Activated CD8-positive, alpha-beta memory T cell treated with anti-CD3 and anti-CD28 coated beads, Interleukin-2, amount 10 ng/mL, durations not matched to agents 7 days and 5 days (primary cell): ENCODE measurements at places on chromosomes 5 and 9.

DNA sequence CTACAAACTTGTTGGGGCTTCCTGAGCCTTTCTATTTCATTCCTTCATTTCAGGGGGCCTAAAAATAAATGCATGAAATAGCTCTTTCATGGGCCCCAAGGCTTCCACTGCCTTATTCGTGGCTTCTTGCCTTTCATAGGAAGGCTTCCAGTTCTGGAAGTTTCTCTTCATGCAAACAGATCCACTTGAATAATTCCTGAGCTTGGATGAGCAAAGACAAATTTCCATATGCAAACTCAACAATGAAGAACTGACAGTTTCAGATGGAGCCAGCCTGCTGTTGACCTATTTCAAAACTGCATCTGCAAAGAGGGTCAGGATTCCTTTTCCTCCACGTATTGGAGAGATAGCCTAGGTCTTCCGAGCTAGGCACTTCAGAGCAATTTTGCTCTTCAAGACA lies 142.1 kb downstream of the MLLT3 start:
- DNase-seq: no peak

- DNase-seq: no peak
Measured at GRCh38 chr5:179614745-179615144, 8.7 kb downstream of the HNRNPH1 start.

DNA sequence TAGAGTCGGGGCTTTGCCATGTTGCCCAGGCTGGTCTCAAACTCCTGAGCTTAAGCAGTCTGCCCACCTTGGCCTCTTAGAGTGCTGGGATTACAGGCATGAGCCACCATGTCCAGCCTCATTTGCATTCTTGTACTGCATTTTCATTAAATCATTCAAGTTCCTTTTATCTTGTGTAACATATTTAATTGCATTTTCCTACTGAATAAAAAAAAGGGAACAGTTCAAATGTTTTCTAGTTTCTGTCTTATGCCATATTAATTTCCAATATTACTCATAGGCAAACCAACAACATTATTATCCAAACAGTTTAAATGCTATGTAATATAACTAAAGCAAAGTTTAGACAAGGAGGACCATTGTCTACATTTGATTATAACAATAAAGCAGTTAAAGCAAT lies 6.1 kb downstream of the SLC31A1 start:
- DNase-seq: no peak

- no peak for DNase-seq
Measured at GRCh38 chr9:71393005-71393404, 271.6 kb upstream of the TRPM3 start.
